ENCODE measurements at places on chromosomes 12 and 14.

DNA sequence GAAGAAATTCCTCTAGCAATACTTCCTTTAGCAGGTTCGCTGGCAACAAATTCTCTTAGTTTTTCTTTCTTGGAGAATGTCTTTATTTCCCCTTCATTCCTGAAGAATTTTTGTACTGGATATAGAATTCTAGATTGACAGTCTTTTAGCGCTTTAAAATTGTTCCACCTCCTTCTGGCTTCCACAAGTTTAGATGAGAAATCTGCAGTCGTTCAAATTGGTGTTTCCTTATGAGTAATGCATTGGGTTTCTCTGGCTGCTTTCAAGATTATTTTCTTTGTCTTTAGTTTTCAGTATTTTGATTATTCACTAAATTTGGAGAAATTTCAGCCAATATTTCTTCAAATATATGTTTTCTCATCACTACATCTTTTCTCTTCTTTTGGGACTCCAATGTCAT lies 33.3 kb upstream of the FGF6 start:
- DNase-seq, result no peak

DNA sequence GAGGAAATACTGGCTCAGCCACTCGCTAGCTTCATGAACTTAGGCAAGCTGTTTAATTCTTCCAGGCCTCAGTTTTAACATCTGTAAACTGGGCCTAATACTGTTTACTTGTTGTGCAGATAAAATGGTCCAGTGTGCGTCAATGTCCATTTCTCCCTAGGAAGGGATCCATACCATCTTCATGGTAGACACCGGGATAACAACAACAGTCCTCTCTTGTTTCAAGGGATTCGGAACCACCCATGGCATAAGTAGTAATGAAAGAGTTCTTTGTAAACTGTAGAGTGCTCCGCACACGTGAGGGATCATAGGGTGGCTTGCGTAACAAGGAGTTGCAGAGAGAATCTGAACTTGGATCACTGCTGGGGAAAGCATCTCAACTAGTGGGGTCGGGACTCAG lies 17.3 kb upstream of the CHGA start:
- DNase-seq, result no peak

DNA sequence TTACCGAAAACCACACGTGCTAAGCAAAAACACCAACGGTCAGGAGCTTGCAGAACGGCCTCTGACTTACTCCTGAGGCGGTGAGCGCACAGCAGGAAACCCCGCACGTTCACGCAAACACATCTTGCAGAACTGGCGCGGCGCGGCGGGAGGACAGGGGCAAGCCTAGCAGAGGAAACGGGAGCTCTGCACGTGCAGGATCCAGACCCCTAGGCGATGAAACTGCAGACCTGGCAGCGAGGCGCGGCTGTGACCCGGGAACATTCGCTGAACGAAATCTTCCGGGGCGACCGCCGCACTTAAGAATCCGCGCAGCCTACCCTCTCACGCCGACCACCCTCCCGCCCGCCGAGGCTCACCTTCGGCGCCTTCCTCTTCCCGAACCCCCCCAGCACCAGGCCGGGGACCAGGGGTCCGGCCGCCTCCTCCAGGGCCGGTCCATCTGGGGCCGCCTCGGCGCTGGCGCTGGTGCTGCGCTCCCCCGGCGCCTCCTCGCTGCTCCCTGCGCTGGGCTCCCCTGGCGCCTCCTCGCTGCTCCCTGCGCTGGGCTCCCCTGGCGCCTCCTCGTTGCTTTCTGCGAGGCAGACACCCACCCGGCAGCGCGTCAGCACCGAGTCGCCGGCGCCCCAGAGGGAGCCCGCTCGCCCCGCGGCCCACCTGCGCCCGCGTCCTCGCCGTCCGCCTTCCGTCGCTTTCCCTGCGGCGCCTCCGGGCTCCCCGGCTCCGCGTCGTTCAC lies 615 bp downstream of the DDX51 start:
- no peak for DNase-seq

- no peak for DNase-seq
Observed at GRCh38 chr12:97552410-97553121, 90.0 kb downstream of the RMST start.

GRCh38 chr12:121580959-121581685 lies at the start of gene KDM2B:
TSS of gene KDM2B (minus strand) at chr12:121581023. CDS start at chr12:121580911, 112 bp downstream.
- no peak for DNase-seq

- no peak for DNase-seq
Observed at GRCh38 chr12:91836696-91837095, 308.9 kb downstream of the BTG1 start.

DNA sequence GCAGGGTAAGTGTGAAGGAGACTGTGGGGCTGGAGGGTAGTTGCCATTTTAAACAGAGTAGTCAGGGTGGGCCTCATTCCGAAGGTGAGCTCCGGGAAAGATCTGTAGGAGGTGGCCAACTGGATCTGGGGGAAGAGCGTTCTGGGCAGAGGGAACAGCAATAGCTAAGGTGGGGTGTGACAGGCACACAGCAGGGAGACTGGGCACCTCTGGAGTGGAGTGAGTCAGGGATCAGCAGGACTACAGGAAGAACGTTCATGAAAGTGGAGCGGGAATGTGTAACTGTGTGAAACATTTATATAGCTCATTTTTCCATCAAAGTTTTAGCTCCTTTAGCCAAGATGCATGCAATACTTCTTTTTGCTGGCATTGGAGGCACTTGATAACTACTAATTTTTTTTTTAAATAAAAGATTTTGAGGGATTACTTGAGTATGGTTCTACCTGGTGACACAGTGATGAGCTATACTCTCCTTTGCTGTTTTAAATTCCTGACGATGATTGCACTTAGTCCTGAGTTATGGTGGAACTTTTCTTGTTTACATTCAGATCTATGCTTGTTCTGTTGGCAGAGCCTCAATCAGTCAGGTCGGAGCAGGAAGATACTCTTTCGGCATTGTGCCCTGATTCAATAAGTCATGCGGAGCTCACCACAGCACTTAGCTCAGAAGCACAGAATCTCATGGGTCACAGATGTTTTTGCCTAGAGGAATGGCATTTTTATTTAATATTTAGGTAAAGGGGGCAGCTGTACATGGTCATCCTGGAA lies 106.4 kb downstream of the WIF1 start:
- DNase-seq, result no peak

GRCh38 chr12:58513301-58513834 lies 406.9 kb downstream of the LRIG3 start:
- DNase-seq, result no peak

DNA sequence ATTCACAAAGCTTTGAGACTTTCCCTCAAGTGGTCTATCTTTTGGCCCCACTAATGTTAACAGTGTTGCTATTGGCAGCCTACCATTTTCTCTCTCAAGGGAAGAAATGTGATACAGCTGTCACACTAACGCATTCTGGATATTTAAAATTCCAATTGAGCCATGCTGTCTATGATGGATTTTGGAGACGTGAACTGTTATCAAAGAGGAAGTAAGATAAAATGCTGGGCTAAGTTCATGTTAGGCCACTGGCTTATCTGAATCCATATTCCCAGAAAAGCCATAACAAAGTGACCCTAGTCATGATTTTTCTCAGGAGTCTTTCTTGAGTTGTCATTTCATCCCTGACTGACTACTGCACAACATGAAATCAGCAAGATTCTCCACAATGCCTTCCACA lies 200.2 kb downstream of the PHLDA1 start:
- DNase-seq, result no peak

GRCh38 chr14:72610831-72611200 lies 283.1 kb downstream of the DPF3 start:
- no peak for DNase-seq

DNA sequence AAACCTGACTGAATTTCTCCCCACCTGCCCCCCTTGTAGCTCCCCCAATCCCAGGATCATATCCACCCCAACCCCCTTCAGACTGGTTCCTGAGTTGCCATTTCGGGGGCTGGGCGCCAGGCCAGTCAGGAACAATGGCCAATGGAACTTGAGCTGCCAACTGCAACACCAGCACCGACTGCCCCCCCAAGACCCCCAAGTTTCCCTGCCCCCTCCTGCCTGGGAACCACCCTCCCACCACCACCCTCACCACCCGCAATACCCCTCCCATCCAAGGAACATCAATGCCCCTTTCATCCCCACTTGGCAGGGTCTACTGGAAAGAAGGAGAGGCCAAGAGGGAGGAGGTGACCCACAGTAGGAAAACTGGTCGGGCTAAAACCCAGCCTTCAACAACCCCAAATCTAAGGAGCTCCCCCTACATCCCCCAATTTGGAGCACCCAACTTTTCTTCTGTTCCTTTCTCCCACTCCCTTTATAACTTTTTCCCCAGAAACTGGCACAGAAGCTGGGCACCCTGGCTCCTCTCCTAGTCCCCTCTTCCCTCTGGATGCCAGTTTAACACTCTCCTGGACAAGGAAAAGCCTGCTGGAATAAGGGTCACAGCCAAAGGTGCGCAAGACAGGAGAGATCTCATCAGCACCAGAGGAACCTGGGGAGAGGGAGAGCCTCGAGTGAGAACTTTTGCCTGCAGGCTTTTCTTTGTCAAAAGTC lies 1.6 kb upstream of the NDRG2 start:
- DNase-seq, result no peak

- DNase-seq, result no peak
Observed at GRCh38 chr12:25151476-25151875, 43.5 kb downstream of the DNAI7 start.

- DNase-seq, result no peak
Observed at GRCh38 chr12:121628536-121628935, 2.2 kb downstream of the ORAI1 start.

DNA sequence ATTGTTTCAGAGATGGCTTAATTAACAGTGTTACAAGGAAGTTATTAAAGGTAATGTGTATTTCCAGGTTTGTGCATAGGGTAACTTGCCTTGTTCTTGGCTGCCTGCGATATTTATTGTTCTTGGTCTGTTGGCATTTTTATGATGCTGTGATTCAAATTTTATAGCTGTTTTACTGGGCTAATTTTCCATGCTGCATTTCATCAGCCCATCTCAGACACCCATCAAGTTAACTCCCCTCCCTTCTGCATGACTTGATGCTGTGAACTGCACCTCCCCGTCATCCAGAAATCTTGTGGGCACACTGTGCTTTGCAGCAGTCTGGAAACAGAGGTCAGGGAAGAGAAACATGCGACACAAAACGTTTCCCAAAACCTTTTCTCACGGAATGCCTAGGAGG lies 1049.2 kb downstream of the AACS start:
- DNase-seq, result no peak

- DNase-seq, result no peak
Observed at GRCh38 chr12:113899561-113900471, 66.3 kb downstream of the RBM19 start.

- no peak for DNase-seq
Observed at GRCh38 chr12:120744922-120745493, 19.4 kb downstream of the ACADS start.

GRCh38 chr14:36134038-36134437 lies 42.5 kb downstream of the PTCSC3 start:
- no peak for DNase-seq

GRCh38 chr12:127381043-127381668 lies 885.8 kb upstream of the TMEM132C start:
- DNase-seq, result peak; percentile 73

GRCh38 chr12:69534389-69534822 lies 50.9 kb upstream of the CCT2 start:
- no peak for DNase-seq

GRCh38 chr14:34424488-34424887 lies 37.6 kb downstream of the SPTSSA start:
- DNase-seq, result no peak

DNA sequence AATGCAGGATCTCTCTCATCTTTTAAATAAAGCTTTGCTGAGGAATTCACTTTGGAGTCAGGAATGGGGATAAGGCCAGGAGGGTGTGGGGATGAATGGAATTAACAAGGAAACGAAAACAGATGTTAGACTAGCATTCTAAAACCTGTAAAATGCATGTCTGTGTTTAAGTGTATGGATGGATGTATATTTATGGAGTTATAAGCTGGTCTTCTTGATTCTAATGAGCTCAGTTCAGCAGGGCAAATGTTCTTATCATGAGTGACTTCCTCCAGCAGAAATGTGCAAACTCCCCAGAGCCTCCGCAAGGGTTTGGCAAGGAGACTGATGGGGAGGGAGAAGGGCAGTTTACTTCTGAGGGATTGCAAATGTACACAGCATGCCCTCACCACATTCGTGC lies 149.1 kb downstream of the NTF3 start:
- DNase-seq, result no peak

GRCh38 chr12:100755186-100755585 lies 39.4 kb upstream of the ANO4 start:
- peak; percentile 67 for DNase-seq

GRCh38 chr14:95290871-95291431 lies 28.8 kb downstream of the CLMN start:
- no peak for DNase-seq

DNA sequence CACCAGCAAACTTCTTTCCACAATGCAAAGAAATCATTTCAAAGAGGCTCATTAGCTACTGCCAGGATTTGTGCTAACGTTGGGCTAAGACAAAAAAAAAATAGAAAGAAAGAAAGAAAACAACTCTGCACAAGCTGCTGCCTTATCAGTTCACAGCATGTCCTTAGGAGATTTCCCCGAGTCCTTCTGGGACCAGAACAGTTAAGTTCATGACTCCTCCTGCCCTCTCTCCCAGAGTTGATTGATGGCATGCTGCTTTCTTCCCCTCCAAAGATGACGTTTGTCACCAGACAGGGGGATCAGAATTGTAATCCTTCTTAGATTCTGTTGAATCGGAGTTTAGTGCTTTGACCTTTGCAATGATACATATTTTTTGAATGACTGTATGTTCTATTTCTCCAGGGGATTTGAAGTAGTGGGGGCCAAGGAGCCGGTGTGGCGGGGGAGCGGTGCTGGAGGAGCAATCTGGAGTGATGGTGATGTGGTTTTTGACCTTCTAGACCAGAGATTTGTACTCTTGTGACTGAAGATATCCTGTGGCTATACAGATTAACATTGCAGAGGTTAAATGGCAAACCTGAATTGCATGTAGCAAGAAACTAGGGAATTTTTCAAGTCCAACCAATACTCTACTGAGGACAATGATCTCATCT lies 409.2 kb upstream of the TMPO start:
- DNase-seq, result no peak

- no peak for DNase-seq
Observed at GRCh38 chr12:101854747-101855146, 22.6 kb upstream of the DRAM1 start.

- DNase-seq, result no peak
Observed at GRCh38 chr12:105574056-105574715, 243.7 kb downstream of the C12orf75 start.

GRCh38 chr14:83085136-83085535 lies 1551.5 kb upstream of the SEL1L start:
- no peak for DNase-seq

GRCh38 chr12:47131011-47131410 lies 51.3 kb upstream of the AMIGO2 start:
- no peak for DNase-seq

DNA sequence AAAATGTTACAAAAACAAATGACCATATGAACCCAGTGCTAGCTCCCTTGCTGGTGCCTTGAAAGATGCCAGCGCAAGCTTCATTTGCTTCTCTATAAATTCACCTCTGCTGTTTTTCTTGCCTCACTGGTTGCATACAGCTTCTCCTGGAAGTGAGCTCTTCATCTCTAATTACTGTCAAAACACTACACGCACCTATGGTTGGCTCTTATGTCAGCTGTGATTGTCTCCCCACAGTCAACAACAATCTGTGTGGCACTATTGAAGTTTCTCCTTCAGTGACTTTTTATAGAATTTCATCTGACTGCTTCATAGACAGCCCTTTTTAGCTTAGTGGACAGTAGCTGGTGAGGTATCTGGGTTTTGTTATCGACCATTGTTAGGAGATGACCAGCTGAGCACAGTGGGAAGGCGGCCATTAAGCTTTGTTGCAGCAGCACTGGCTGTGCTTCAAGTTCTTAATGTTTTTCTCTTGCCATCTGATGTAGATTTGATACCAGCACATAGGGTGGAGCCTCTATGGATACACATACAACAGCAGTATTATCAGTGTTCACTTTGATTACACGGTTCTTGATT lies 131.8 kb downstream of the KITLG start:
- peak; percentile 73 for DNase-seq

- DNase-seq, result no peak
Observed at GRCh38 chr12:95446506-95446900, 27.4 kb upstream of the METAP2 start.
